ENCODE measurements at places on chromosomes 4 and X.
A peak's percentile ranks its signal among the peaks of the same experiment; 100 is the strongest.

GRCh38 chr4:35493977-35494376 is 750.3 kb downstream of the ARAP2 start:
- DNase-seq: no peak

DNA sequence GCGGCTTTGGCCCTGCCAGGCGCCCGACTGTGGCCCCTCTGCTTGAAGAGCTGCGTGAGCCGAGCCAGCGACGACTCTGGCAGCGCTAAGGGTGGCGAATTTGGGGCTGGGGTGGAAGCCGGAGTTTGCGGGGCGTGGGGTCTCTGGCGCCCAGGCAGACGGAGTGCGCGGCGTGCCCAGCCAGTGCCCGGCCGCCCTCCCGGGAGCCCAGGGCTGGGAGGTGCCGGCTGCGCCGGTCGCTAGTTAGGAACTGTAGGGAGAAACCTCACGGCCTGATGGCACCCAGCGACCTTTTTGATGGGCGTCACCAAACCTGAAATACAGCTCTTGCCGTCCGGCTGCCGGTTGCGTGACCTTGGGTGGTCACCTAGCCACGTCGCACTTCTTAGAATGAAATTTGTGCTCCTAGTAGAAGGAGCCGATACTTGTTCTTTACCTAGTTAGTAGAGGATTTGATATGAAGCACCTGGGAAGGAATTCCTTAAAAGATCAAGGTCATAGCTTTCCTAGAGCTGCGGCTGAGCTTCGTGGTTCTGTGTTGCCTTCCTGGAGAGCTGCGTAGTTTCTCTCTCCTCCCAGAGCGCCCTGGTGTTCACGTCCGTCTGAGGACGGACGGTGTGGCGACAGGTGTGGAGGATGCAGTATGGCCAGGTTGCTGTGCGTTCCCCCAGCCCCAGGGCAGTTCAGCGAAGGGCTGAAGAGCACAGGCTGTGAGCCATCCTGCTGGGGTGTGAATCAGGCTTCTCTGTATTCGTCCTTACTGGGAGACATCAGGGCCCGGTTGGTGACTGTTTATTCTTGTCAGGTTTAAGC is 680 bp downstream of the MAEA start:
- DNase-seq: no peak

- DNase-seq: no peak
Observed at GRCh38 chr4:159201168-159201567, 98.3 kb downstream of the RAPGEF2 start.

DNA sequence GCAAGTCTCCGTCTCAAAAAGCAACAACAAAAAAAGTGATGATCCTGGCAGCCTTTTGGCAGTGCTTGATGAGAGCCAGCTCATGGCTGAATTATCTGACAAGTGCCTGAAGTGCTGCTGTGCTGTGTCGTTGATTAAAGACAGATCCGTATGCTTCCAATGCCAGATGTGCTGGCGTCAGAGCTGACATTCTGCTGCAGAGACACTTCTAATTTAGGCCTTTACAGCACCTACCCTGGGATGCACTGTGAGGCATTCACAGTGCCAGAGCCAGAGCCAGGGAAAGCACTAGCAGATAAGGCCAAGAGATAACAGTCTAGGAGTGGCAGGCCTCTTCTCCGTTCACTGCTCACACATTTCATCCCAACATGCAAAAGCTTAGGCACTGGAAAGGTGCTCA is 995.5 kb downstream of the RAB28 start:
- DNase-seq: no peak

DNA sequence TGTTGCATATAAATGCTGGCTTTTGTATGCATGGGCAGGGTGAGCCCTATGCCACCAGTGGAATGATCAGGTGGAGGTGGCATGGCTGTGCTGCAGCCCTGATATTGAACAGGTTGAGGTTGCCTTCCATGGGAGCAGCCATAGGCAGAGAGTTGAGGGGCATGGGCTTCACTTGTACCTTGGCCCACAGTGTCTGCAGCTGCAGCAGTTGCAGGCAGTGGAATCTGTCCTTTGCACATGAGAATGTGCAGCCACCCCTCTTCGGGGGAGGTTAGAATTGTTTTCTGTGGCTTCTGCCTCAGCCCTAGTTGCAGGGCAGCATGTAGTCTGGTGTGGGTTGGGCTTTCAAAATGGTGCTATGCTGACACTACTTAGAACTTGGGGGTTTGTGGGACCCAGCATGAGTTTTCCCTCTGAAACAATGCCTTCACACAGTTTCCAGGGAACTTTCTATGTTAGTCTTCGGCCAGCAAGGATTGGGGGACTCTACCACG is 25.4 kb upstream of the VSIG1 start:
- DNase-seq: no peak

GRCh38 chr4:131251321-131251720 is 1897.8 kb upstream of the PCDH10 start:
- no peak for DNase-seq

DNA sequence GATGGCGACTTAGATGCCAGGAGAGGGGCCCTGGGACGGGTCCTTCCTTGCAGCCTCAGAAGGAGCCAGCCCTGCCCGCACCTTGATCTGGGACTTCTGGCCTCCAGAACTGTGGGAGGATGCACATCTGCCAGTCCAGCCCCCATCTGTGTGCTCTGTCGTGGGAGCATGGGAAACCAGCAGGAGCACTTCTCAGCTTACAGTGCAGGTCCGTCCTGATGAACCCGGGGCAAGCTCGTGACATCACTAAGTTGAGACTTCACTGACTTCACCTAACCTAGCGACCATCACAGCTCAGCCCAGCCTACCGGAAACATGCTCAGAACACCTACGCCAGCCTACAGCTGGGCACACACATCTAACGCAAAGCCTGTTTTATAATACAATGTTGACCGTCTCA is 38.1 kb downstream of the ABLIM2 start:
- no peak for DNase-seq

DNA sequence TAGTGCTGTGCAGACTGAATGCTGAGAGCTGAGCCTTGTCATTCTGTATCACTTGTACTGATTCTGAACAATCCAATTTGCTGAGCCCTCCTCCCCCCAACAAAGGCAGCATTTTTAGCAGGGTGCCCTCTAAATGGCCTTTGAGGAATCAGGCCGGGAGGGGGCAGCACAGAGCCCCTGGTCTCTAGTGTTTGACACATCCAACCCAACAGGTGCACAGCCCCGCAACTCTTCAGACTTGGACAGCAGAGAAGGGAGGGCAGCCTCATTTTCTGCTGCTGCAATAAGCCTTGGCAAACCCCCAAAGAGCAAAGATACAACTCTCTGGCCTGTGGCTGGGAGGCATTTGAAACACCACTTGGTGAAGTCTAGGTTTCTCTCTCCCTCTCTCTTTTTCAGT is 3.4 kb downstream of the ATP1B4 start:
- DNase-seq: peak; percentile 12

DNA sequence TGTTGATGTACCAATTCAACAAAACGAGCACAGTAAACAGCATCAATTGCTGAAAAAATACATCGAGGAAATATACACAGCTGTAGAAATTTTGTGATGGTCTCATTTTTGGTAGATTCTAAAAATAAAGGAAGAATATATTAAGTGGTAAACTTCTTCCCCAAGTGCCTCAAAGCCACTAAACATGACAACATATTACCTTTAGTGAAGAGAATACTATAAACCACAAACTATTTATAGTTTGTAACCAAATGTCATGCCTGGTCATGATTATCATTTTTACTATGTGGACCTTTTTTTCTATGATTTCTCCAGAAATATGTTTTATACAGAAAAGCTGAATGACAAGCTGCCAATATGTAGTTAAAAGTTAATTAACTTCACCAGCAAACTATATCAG is 106.9 kb downstream of the THOC2 start:
- no peak for DNase-seq

DNA sequence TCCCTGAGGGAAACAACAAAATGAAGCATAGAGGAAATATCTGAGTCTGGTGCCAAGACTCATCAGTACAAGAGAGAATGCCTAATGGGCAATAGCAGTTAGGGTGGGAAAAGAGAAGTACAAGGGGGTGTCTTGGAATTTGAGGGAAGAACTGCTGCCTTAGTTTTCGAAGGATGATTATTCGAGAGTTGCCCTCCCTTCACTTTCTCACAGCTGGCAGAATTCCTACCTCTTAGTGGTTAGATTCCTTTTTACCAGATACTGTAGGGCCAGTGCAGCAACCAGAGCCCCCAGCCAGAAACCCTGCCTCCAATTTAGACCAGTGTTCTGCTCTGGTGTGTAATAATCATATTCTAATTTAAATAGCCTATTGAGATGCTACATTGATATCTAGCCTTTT is 56.5 kb downstream of the NFKB1 start:
- DNase-seq: no peak

DNA sequence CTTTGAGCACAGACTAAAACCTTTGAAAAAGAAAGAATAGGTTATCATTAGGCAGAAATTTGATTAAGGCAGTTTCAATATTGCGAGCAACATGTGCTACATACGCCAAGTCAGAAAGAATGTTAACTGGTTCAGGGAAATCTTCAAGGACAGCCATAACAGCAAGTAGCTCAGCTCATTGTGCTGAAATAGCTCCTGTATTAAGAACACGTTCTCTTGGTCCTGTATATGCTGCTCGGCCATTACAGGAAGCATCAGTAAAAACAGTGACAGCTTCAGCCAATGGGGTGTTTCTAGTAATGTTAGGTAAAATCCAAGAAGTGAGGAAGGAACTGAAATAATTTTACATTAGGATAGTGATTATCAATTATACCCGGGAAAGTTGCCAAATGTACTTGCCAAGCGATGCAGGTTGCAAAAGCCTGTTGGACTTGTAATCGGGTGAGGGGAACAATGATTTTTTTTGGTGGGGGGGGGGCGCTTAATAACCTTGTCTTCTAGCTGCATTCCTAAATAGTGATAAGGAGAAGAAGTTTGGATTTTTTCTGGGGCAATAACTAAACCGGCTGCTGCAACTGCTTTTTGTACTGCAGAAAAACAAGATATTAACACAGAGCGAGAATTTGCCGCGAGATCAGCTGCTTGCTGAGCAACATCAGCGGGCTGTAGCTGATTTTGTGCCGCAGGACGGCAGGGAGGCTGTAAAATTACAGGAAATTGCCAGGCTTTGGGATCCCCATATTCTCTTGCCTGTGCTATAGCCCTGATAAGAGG is 49.4 kb upstream of the RASSF6 start:
- DNase-seq: no peak

- no peak for DNase-seq
Observed at GRCh38 chr4:71532407-71532806, 193.6 kb downstream of the SLC4A4 start.

GRCh38 chrX:110315551-110315950 is 2.3 kb downstream of the AMMECR1 start:
- no peak for DNase-seq

- no peak for DNase-seq
Observed at GRCh38 chr4:4486969-4487368, 54.9 kb downstream of the STX18 start.

DNA sequence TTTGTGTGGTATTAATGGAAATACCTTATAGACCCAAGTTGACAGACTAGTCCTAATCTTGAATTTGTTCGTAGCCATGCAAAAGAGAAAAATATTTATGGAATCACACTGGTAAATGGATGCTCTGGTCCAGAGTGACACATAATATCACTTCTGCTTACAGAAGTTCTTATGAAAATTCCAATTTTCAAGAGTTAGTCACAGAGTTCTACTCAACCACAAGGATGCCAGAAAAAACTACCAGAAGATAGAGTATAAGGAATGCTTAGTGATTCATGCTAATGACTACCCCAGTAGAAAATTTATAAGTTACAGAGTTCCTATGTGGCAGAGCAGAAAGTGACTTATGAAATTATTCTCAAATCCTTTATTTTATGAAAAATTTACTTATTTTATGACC is 1384.8 kb downstream of the FAM133A start:
- DNase-seq: no peak

DNA sequence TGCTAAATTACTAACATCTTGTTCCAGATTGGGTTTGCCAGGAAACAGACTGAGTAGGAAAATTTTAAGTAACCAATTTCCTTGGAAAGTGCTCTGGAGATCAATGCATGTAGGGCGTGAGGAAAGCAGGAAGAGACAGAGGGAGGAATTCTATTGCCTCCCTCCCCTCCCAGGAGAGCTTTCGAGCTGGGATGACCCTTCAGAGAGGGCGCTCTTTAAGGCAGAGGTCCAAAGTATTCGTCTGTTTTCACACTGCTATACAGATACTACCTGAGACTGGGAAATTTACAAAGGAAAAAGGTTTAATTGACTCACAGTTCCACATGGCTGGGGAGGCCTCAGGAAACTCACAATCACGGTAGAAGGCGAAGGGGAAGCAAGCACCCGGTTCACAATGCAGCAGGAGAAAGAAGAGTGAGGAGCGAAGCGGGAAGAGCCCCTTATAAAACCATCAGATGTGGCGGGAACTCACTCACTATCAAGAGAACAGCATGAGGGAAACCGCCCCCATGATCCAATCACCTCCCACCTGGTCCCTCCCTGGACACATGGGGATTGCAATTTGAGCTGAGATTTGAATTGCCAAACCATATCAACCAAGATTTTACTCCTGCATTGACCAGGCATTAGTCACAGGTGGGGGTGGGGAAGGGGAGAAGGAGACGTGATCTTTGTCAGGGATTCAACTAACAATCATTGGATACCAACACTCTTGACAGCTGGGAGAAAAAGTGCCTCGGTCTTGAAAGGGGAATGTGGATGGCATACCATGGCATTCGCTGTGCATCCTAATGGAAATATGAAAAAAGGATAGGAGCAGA is 63.8 kb downstream of the SLITRK2 start:
- DNase-seq: no peak

GRCh38 chr4:37903901-37904300 is 13.0 kb downstream of the TBC1D1 start:
- no peak for DNase-seq

DNA sequence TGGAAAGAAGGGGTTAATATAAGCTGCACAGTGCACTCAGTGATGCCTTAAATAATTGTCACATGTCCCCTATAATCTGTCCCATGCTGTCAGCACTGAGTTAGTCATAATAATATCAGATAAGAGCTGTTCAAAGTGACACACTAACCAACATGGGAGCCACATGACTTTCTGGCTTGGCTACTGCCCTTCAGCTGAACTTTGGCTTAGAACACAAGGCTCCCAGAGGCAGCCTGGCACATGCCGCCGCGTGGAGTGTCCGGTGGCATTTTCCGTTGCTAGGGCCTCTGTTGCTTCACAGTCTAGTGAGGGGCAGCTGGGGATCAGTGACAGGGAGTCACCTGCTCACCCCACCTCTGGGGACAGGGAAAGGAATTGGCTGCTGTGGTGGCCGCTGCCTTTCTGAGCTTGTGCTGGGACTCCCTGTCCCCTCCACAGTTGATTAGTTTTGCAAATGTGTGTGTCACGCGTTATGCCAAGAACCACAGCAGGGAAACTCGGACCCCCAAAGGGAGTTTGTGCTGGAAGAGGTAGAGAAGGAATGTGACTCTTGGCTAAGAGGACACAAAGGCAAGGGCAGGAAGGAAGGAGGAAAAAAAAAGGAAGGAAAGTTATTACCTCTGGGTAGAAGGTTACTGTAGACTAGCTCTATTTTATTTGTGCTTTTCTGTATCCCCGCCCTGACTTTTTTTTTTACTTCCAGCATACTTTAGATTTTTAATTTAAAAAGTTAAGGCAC is 41.1 kb upstream of the PPARGC1A start:
- no peak for DNase-seq

DNA sequence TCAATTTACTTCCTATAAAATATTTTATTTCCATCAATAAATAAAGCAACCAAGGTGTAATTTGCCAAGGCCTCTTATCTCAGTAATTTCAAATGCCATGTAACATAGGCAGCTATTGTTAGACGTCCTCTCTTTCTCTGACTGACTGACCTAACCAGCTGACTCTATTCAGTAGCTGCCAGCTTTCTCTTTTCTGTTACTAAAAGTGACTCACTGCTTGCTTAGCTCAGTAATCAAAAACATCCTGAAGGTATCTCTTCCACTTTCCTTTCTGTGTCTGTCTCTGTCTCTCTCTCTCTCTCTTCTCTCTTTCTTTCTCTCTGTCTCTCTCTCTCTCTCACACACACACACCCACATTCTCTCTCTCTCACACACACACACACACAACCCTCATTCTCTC is 134.2 kb downstream of the SPOCK3 start:
- DNase-seq: no peak
